ENCODE measurements at places on chromosomes 1 and 21.
A peak's percentile ranks its signal among the peaks of the same experiment; 100 is the strongest.

- DNase-seq, result no peak
These were observed 420.4 kb upstream of the RUNX1 start for GRCh38 chr21:35469498-35469897.

DNA sequence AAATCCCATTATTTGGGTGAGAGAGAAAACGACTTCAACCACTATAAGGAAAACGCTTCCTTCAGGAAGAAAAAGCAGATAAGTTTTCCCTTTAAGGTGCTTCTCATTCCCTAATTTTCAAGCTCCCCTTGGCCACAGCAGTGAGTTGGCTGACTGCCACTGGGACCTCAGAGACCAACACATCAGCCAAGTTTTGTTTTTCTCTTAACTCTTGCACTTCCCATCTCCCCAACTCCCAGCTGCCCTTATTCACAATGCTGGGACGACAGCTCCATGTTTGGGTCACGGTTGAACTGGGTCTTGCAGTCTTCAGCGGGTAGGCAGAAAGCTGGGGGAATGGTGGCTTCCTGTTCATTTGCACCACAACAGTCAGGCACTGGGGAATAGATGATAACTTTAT lies 18.9 kb downstream of the SGIP1 start:
- DNase-seq, result no peak

DNA sequence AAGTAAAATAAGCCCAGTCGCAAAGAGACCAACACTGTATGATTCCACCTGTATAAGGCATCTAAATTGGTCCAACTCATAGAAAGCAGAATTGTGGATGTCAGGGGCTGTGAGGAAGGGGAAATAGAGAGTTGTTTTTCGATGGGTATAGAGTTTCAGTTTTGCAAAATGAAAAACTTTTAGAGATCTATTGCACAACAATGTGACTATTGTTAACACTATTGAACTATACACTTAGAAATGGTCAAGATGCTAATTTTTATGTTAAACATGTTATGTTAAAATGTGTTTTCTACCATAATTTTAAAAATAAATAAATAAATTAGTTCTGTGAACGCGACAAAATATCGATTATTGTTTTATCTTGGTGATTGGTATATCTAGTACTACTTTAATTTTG lies 192.4 kb downstream of the PTGER3 start:
- DNase-seq, result no peak

DNA sequence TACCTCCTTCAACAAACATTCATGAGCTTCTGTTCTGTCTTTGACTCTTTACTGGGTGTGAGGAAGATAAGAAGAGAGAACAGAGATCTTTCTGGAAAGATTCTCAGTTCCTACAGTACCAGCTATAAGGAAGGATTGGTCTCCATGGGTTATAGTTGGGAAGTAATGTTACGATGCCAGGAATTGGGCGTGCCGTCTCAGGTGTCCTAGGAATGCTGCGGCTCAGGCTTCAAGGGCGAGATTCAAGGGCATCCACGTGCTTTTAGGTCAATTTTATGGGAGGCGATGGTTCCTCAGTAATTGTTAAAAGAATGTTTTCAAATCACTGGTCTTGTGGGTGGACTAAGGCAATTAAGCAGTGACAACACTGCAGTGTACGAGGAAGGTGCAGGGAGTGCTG lies 27.3 kb downstream of the COG2 start:
- DNase-seq, result no peak

DNA sequence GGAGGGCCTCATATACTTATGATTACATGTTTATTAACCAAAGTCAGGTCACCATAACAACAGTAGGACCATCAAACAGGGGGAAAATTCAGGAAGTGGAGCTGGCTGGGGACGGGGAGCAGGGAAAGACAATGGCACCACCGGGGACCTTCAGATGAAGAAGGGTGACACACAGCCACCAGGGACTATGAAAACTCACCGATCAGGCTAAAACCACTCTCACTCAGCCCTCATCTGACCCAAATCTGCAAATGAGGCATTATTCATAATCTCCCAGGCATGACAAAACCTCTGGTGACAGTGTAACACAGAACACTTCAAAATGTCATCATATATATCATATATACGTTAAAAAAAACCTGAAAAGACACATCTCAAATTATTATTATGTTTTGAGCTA lies 11.2 kb downstream of the MKNK1 start:
- no peak for DNase-seq

DNA sequence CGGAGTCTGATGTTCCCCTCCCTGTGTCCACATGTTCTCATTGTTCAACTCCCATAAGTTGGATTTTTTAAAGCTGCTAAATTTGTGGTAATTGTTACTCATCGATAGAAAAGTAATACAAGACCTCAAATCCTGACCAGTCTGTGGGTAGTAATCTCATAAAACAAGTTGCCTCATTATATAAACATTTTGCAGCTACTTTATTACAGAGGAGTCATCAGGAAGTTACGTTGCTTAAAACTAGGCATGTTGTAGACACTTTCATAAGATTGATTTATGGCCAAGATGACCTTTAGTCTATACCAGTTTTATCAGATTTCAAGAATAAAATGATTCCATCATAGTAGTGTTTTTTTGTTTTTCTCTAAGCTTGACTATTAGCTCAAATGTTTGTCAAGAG lies 208.8 kb downstream of the GIPC2 start:
- DNase-seq, result no peak

GRCh38 chr1:19495799-19496526 lies 10.6 kb upstream of the CAPZB start:
- DNase-seq, result no peak

DNA sequence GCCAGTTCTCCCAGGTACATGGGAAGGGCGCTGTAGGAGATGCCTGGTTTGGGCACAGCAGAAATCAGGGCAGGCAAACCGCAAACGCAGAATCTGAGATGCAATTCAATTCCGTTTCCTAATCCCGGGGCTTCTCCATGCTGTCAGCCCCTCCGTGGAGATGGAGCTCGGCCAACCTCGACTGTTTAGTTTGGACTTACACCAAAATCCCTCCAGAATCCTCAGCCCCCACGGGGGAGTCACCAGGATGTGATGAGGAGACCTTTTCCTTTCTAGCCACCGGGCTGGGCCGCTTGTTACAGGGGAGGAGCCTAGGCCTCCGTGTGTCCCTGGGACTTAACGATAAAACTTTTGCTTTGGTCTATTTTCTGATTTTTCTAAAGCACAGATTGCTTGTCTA lies 7.9 kb downstream of the SLC2A7 start:
- no peak for DNase-seq

- DNase-seq, result peak; percentile 30
These were observed 6.9 kb upstream of the TMEM269 start for GRCh38 chr1:42777852-42778251.

DNA sequence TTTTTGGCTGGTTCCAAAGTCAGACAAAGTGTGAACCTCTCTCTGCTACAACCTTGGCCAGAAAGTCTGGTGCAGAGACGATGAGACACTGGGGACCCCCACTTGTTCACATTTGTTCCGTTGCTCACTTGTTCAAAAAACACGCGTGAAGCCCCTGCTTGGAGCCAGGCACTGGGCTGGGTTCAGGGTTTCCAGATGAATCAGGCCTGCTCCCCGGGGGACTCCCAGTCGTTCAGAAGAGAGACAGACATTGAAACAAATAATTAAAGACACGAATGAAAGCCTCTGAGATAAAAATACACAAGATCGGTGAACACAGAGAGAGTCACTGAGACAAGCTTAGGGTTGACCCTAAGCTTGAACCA lies 101.5 kb upstream of the RUNX3 start:
- no peak for DNase-seq
